ENCODE measurements at places on chromosomes 2 and 18.

DNA sequence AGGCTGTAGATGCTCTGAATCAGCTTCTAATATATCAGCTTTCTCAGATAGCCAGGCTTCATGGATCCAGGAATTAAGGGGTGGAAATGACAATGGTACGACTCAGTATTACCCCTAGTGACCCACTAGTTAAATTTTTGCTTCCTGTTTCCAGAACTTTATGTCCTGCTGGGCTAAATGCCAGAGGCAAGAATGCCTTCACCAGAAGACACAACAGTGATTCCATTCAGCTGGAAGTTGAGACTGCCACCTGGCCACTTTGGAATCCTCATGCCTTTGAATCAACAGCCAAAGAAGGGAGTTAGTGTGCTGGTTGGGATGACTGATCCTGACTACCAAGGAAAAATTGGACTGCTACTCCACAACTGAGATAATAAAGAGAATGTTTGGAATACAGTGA, 239.1 kb downstream of the ASXL3 start:
- DNase-seq, result no peak

GRCh38 chr2:63600881-63601460, 12.2 kb downstream of the MDH1 start:
- no peak for DNase-seq

- DNase-seq, result no peak
Measured at GRCh38 chr18:72456802-72457201, 87.3 kb downstream of the CBLN2 start.

DNA sequence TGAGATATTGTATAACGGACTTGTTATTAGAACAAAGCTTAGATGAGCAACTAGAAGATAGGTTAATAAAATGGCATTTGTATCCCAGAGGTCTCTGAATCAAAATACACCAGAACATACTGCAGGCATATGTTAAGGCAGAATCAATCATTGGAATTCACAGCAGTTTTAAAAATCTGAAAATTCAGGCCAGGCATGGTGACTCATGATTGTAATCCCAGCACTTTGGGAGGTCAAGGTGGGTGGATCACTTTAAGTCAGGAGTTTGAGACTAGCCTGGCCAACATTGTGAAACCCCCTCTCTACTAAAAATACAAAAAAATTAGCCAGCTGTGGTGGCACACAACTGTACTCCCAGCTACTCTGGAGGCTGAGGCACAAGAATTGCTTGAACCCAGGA, 405.2 kb downstream of the ZEB2 start:
- DNase-seq, result no peak

DNA sequence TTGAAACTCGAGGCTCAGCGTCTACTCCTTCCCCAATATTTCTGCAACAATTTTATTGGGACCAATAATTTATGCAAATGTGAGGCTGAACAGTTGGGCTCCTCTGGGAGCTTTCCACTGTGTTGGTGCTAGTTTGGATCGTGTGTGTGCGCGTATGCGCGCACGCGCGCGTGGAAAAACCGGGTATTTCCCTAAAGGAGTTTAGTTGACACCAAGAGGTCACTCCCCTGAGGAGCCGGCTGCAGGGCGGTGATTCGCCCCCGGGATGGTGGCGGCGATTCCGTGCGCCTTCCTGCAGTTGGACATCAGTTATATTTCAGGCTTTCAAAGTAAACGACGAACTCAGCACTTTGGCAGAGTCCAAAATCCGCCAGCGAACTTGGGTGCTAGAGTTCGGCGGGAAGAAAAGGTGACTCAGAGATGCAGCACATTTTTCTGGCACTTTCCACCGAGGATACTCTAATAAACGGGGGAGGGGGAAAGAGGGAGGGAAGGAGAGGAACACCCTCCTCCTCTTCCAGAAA, 186.5 kb upstream of the FANCL start:
- DNase-seq, result no peak

GRCh38 chr2:73894475-73894850, 1.7 kb downstream of the ACTG2 start:
- no peak for DNase-seq

DNA sequence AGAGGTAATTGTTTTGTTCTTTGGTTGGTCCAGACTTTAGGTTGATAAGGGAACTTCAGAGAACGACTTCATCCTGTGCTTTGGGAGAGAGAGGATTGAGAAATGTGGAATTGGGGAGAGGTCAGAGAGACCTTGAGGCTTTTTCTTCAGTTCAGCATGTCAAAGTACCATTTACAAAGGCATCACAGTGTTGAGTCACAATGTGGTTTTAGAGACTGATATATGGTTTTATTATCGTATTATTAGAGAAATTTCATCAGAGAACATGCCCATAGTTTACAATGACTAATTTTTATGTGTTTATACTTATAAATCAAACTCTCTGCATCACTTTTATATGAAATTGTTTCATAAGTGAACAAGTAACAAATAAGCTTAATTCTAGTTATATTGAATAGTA, 626.6 kb downstream of the DSC3 start:
- no peak for DNase-seq

GRCh38 chr18:45168866-45169600, 446.2 kb upstream of the SLC14A2 start:
- no peak for DNase-seq
